Stimulated activated CD4-positive, alpha-beta T cell treated with anti-CD3 and anti-CD28 coated beads, Interleukin-1b, Interleukin-23, amount 100 ng/mL, for 24 hours (primary cell): ENCODE measurements at places on chromosomes 5 and 9.

DNA sequence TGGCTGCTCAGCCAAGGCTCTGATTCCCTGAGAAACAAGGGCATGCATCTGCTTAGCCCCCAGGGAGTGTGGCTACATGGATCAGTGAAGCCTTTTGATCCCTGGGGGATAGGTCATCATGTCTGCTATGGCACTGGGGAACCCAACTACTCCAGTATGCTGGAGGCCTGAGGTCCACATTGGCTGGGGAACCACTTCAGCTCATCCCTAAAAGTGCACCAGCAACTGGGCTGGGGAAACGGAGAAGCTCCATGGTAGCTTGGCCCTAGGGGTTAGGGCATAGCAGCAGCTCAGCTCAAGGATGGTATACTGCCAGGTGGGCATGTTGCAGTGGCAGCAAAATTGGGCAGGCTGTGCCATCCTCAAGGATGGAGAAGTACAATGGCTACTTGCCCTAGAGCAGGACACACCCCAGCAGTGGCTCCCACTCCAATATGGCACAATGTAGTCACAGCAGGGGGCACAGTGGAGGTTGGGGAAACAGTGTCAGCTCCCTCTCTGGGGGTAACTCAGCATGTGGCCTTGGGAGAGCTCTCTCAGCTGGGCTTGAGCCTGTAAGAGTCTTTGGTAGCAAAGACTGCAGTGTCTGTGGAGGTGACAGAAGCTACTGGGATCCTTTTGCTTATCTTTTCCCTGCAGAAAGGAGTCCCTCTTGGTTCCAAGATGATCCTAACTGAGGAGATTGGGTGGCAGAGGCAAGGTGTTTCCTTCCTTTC is 111.5 kb upstream of the FSTL4 start:
- no peak for DNase-seq

- no peak for DNase-seq
Observed at GRCh38 chr5:153891394-153891793, 147.3 kb downstream of the FAM114A2 start.

DNA sequence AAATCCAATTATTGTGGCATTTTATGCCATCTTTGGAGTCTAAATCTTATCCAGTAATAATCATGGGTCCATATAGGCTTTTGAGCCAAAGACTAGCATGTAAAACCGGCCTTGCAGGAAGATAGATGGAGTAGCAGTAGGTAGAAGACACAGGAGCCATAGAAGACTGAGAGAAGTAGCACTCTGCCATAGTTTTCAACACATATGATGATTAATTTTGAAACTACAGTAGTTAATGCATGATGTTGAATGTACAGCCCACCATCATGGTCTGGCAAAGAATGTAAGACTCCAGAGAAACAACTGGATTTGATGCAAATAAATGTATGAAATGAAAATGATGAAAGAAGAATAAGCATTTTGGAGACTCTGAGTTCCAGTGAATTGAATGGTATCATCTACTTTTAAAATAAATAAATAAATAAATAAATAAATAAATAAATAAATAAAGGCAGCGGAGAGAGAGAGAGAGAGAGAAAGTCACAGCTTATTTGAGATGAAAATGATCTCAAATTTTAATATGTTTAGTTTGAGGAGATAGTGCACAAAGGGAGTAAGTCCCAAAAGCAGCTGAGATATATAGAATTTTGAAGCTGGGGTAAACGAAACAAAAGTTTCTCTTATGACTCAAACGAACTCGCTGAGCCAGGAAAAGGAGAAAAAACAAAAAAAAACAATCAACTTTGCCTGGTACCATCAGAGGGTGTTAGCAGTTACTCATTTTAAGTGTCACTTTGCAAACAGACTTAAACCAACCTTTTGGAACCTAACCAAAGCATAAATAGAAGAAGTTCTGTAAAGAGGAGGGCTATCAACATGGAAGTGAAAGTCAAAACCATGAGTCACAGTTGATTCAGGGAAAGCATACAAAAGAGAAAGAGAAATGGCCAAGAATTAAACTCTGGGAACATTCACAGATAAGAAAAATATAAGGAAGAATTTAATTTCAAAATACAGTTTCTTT is 388.7 kb downstream of the CETN3 start:
- DNase-seq = no peak

DNA sequence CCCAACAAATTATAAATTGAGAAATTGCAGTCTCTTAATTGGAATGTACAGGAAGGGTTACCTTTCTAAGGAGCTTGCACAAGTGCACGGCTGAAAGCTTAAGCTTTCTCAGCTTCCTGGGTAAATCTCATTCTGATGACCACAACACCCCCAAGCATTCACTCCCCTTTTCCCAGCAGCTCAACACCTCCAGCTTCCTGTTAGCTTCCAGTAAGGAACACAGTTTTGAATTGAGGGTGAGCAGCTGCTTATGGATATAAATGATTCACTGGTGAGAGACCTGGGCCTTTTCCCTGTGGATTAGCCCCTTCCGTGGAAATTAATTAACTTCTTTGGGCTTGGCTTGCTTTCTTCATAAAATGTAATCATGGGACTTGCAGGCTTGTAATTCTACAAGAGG is 101.2 kb downstream of the SLC28A3 start:
- no peak for DNase-seq

GRCh38 chr5:161286066-161286655 is 260.4 kb downstream of the GABRB2 start:
- DNase-seq = no peak

GRCh38 chr5:15384176-15384575 is 115.8 kb upstream of the FBXL7 start:
- DNase-seq = no peak

GRCh38 chr9:95516734-95517558 is at the start of gene PTCH1:
Gene PTCH1 (minus strand): TSS chr9:95516971.
- DNase-seq = no peak

DNA sequence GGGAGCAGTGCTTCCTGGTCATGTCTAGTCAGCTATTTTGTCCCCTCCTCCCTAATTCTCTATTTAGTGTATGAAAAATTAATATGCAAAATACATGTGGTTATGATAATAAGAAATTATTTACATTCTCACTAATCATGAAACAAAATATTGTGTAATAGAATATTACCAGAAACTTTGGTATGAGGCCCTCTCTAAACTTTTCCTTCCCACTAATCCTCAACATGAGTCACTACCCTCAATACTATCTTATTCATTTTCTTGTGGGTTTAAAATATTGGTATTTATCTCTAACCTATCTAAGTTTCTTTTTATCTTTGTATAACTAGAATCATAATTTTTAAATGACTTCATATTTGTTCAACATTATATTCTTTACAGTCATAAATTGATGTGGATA is 545.9 kb upstream of the PTPRD start:
- DNase-seq = no peak

- no peak for DNase-seq
Observed at GRCh38 chr5:93599399-93600120, 16.5 kb downstream of the NR2F1 start.

GRCh38 chr5:155529362-155529761 is 515.8 kb downstream of the KIF4B start:
- no peak for DNase-seq

- DNase-seq = no peak
Observed at GRCh38 chr9:37922363-37923117, 18.6 kb upstream of the SLC25A51 start.

- DNase-seq = no peak
Observed at GRCh38 chr9:16410601-16411280, 459.7 kb downstream of the BNC2 start.

DNA sequence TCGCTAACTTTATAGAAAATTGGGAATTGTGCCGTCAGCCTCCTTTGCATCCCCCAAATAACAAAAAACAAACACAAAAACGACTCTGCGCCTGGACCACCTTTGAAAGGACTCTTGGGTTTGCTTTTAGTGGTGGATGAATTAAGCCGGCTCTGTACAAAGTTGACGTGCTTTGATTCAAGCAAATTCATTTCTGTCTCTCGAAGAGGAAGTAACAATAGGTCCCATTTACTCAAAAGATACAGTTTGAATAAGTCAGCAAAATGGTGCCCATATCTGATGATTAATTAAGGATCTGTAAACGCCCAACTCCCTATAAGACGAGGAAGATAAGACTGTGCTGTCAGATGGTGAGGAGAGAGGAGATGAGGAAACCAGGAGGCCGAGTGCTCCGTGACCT is 67.8 kb downstream of the AK8 start:
- DNase-seq = no peak

- no peak for DNase-seq
Observed at GRCh38 chr9:87309236-87309635, 188.4 kb upstream of the DAPK1 start.

- no peak for DNase-seq
Observed at GRCh38 chr5:82560561-82560960, 282.4 kb upstream of the RPS23 start.

DNA sequence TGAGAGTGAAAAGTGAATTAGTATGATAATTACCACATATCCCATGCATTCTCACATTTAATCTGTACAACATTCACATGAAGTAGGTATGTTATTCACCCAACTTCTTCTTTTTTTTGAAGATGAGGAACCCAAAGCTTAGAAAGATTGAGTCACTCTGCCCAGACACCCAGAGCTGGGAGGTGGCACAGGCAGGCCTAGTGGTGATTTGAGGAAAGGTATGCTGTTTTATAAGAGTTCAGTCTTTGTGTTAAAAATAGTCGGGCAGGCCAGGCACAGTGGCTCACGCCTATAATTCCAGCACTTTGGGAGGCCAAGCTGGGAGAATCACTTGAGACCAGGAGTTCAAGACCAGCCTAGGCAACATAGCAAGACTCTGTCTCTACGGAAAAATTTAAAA is 285.3 kb downstream of the NR3C1 start:
- no peak for DNase-seq

- peak; percentile 59 for DNase-seq
Observed at GRCh38 chr5:147782110-147783028, at the start of gene JAKMIP2. Gene JAKMIP2 (minus strand): TSS chr5:147782728. CDS start chr5:147671806, 110,922 bp downstream.

DNA sequence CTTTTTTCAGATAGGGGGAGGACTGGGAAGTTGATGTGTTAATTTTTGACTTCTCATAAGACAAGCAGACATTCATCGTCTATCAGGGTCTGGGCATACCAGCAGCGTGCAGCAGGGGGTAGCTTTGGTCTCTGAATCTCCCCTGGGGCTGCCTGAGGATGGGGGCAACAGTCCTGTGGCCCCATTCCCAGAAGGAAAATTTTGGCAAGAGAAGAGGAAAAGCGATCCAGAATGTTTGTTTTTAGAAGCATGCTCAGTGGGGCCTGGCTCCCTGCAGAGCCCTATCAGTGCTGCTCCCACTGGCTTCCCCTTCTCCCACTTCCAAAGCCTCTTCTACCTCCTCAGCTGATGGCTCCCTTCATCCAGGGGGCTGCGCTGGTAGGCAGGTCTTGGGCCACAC is 194.8 kb upstream of the IL12B start:
- DNase-seq = no peak

GRCh38 chr5:132776938-132777208 is 166 bp downstream of the SEPTIN8 start:
- DNase-seq = no peak

- no peak for DNase-seq
Observed at GRCh38 chr9:134870746-134871662, 9.6 kb upstream of the FCN2 start.

DNA sequence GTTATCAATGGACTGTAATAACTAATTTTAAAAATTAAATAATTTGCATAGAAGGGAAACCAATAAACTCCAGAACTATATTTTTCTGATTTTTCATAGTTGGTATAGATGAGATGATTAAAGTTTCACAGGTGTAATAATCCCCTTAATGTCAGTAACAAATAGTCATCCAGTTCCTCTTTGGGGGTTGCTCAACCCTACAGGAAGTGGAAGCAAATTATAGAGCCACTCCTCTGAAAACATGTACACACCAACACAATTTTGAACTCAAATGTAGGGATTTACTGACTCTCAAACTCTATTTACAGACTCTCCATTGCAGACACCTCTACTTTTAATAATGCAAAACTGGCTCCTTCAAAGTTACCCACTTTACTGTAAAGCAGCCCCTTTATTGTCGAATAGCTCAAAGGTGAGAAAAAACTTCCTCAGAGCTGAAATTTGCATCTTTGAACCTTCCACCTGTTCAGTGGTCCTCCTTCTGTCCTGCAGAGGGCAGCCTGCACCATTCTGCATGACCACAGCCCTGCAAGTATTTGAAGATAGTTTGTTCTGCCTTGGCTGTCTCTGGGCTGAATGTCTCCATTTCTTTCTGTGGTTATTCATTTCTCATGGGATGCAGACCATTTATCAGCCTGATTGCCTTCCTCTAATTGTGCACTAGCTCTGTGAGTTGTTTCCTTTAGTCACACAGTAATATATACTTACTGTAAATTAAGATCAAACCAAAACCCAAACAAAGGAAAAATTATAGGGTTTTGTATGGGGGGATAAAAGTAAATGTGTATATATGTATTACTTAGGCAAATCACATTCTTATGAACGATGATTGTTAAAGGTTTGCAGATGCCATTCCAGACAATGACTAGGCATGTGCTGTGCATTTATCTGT is 383.2 kb upstream of the SGCD start:
- no peak for DNase-seq

DNA sequence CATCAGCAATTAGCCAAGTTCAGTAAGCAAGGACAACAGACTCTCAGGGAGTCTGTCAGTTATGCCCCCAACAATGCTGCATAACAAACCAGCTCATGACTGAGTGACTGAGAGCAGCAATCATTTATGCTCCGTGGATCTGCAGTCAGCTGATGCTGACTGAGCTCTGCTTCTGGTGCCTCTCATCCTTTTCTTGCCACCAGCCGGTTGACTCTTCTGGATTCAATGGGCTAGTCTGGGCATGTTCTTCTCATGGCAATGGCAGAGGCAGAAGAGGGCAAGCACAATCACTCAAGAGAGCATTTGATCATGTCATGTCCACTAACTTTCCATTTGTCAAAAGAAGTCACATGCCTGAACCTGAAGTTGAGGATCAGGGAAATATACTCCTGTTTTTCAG is 157.0 kb upstream of the NTRK2 start:
- no peak for DNase-seq

GRCh38 chr5:125254267-125254666 is 507.8 kb upstream of the ZNF608 start:
- no peak for DNase-seq

DNA sequence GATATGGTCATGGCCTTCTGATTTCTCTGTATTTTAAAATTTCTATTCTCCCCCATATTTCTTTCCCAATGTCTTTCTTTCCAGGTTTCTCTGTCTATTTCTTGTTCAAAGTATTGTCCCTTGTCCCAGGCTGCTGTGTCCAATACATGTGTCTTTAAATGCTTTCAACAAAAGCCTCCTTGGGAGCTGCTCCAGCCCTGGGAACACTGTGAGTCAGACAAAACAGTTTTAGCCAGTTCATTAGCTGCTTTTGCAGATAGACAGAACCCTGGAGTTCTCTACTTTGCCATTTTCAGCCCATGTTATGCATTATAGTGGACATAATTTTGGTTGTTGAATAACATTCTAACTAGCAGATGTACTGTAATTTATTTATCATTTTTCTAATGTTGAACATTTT is 20.5 kb upstream of the JAK2 start:
- no peak for DNase-seq
